Mesothelial cell of epicardium (in vitro differentiated cells): ENCODE measurements at places on chromosomes 3 and 15. TPM values are rescaled to one million over a fixed set of nuclear protein-coding genes. Genes with fewer than 3 reads are reported as not detected.

DNA sequence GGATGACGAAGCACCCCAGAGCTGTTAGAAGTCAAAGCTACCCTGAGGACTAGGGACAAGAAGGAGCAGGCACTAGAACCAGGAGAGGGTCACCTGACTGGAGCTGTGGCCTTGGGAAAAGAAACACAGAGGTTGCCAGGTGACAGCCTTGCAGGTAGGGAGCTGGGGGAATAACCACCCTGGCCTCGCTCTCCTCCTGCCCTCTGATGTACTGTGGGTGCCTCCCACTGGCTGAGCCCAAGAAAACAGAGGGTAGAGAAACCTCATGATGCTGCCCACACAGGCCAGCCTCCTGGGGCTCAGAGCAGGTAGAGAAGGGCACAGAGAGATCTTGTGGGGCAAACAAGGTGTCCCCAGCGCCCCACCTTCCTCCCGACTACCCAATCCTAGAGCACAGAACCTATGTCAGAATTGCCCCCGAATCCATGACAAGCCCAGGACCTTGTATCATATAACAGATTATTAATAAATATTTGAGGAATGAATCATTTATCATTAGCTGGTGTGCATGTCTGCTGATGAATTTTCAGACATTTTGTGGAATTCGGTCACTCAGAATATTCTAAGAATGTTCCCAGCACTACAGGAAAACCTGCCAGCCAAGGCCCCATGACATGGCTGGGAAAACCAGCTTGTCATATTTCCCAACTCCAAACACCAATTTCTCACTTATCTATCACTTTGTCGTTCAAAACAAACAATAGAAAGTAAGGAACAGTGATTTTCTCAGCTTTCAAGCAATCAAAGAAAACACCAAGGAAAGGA, 59.8 kb upstream of the MEX3B start:
- peak overlapping the region; percentile 94 for H3K27ac ChIP-seq
- DNase-seq: no peak
- no peak overlapping the region for H3K4me3 ChIP-seq
- H3K4me1 ChIP-seq: peaks cover 18% of the 10 kb centered on the region

APH1B gene
- 19.7 to 22.0 TPM (median 21.9 TPM) in 3 replicates for total RNA-seq

TM6SF1 gene
- total RNA-seq: not detected in 3 replicates

DNA sequence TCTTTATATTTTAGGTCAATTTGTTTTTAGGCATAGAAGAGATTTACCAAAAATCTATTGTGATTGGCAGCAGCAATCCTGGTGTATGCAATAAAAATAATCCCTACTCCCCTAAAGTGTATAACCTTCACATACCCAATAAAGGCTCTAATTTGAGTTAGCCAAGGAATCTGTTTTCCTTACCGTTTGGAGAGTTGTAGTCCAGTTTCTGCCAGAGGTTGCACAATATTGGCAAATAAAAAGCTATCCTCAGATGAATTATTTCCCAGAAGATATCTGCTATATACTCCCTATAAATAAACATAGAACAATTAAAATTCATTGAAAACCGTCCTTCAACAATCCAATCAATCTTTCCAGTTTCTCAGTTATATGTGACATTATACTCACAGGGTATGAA, 31.1 kb downstream of the ACKR4 start:
- no peak overlapping the region for H3K27ac ChIP-seq
- no peaks in the 10 kb centered on the region for H3K27me3 ChIP-seq
- peaks cover 17% of the 10 kb centered on the region for H3K36me3 ChIP-seq

GRCh38 chr15:29046977-29047376, 161.2 kb downstream of the APBA2 start:
- no peaks in the 10 kb centered on the region for H3K36me3 ChIP-seq
- no peaks in the 10 kb centered on the region for H3K27me3 ChIP-seq
- H3K27ac ChIP-seq: no peak overlapping the region
- DNase-seq: no peak

DNA sequence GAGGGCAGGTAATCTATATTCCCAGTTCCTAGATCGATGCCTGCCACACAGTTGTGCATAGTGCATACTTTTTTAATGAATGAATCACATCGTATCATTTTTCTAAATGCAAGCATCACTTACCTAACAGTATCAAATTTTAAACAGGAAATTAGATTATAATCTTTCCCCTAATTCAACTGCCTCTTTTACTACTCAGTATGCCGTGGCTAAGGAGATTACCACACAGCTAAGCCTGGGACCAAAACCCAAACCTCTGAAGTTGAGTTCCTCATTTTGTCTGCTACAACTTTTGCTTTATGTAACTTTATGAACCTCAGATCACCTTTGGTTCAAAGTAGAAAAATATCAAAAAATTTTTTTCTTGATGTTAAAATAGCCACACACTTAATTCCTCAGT, 53.2 kb upstream of the FNDC3B start:
- no peak overlapping the region for H3K27ac ChIP-seq
- no peaks in the 10 kb centered on the region for H3K27me3 ChIP-seq
- no peak overlapping the region for H3K4me3 ChIP-seq

DNA sequence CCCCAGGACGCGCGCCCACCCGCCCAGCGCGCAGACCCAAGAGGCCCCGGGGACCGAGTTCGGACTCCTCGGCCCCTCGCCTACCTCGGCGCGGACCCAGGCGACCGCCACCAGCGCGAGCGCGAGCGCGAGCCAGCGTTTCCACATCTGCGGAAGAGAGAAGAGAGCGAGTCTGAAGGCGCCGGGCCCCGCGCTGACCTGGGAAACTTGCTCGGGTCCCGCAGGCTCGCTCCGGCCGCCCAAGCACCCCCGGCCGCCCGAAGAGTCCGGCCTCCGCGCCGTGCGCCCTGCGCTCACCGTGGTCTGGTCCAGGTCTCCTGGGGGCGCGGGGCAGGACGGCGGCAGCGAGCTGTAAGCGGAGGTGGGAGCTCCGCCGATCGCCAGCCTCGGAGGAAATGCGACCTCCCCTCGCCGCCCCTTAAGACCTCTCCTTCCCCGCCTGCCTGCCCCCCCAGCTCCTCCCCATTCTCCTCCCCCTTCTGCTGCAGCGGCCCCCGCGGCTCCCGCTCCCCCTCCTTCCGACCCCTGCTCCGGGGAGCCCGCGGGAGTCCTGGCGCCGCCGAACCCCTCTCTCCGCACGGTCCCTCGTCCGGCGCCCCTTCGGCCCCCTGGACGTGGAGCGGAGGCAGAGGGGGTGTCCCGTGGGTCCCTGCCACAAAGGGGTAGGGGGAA, at the start of gene FSTL1:
FSTL1 (minus strand) TSS at position 393 of the 672 bp plus-strand sequence; CDS start at position 147, 246 bp downstream.
- H3K36me3 ChIP-seq: no peaks in the 10 kb centered on the region
- no peaks in the 10 kb centered on the region for H3K27me3 ChIP-seq
- peak within 1 kb of the TSS; percentile 91 for H3K4me3 ChIP-seq
- peak; percentile 82 for DNase-seq

ECE2 gene
- not detected in 3 replicates for total RNA-seq

LNP1 gene
- 4.3 to 4.9 TPM (median 4.4 TPM) in 3 replicates for total RNA-seq

DNA sequence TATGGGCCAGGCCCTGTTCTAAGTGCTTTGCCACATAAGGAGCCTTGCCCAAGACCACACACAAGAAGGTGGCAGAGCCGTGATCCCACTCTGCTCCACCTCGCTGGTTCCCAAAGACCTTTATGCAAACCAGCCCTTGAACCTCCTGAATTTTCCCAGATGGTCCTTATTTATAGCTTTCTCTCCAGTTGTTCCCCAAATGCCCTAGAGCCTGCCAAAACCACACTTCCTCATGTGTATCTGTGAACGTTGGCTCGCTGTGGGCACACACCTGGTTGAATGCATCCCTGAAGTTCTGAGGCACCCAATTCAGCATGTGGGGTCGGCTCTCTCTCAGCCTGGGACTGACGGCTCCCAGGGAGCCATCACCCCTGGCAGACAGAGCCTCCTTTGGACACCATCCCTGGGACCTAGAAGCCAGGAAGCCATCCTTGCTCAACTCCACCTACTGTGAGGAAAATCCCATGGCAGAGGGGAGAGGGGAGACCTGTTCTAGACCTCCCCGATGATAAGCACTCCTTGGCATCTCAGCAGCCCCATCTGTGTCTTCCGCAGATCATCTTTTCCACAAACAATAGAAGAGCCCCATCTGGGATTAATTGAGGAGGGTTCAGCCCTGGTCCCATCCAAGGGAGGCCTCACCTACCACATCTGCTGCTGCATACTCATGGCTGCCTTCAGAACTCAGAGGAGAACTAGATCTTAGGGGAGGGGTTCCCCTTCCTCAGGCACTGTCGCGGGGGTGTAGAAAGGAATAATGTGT, 42.3 kb upstream of the LIMD1 start:
- no peak for DNase-seq
- peaks cover 29% of the 10 kb centered on the region for H3K4me1 ChIP-seq
- peaks cover 7% of the 10 kb centered on the region for H3K36me3 ChIP-seq
- H3K27ac ChIP-seq: no peak overlapping the region
- no peak overlapping the region for H3K4me3 ChIP-seq
- no peaks in the 10 kb centered on the region for H3K27me3 ChIP-seq

GRCh38 chr3:64741341-64741740, 53.5 kb upstream of the ADAMTS9 start:
- H3K27me3 ChIP-seq: no peaks in the 10 kb centered on the region
- no peak overlapping the region for H3K4me3 ChIP-seq
- H3K27ac ChIP-seq: no peak overlapping the region
- no peaks in the 10 kb centered on the region for H3K36me3 ChIP-seq
- DNase-seq: no peak
- H3K4me1 ChIP-seq: peaks cover 38% of the 10 kb centered on the region

DNA sequence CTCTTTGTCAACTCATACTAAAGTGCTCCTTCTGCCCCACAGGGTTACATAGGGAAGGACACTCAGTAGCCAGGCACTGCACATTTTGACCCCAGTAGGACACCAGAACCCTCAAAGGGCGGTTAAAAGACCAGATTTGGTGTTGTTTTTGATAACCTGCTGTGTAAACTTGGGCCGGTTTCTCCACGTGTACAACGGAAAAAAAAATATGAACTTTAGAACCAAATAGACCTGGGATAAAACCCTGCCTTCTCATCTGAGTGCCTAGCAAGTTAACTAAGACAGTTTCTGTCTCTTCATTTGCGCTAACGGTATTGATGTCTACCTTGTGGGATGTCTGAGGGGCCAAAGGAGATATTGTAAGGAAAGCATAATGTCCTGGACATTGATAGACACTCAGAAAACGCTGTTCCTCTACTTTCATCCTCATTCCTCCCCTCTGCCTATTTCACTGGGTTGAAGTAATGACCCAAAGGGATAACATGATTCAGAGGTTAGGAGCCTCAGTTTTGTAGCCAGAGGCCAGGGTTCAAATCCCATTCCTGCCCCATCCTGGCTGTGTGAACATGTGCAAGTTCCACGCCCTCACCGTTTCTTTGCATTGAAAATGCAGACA, 155.9 kb upstream of the LPP start:
- H3K4me1 ChIP-seq: peaks cover 17% of the 10 kb centered on the region
- H3K27ac ChIP-seq: no peak overlapping the region
- H3K36me3 ChIP-seq: no peaks in the 10 kb centered on the region
- no peak for DNase-seq
- H3K27me3 ChIP-seq: no peaks in the 10 kb centered on the region
- H3K4me3 ChIP-seq: no peak overlapping the region

DNA sequence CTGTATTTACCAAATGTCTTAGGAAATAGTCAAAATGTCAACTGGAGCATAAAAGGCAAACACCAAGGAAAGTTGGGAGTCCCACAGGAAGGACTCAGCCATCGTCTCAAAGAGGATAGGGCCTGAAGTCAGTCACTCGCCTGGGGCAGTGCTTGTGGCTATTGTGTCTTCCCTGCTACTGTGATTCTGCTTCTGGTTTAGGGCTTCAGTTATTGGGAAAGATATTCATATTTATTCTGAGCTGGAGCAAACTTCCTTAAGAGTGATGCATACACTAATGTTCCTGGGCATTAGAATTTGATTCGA, 118.1 kb downstream of the EDEM1 start:
- no peak overlapping the region for H3K27ac ChIP-seq
- no peak for DNase-seq
- H3K4me1 ChIP-seq: no peaks in the 10 kb centered on the region
- no peaks in the 10 kb centered on the region for H3K27me3 ChIP-seq

- peaks cover 4% of the 10 kb centered on the region for H3K36me3 ChIP-seq
- no peak overlapping the region for H3K27ac ChIP-seq
Observed at GRCh38 chr3:102225407-102226132, 209.2 kb upstream of the ZPLD1 start.

GRCh38 chr15:90219421-90220141, 14.2 kb downstream of the CIB1 start:
- H3K27ac ChIP-seq: no peak overlapping the region
- H3K4me1 ChIP-seq: no peaks in the 10 kb centered on the region
- H3K27me3 ChIP-seq: no peaks in the 10 kb centered on the region
- peaks cover 5% of the 10 kb centered on the region for H3K36me3 ChIP-seq
- peak; percentile 61 for DNase-seq

FAM107A gene
- not detected in 3 replicates for total RNA-seq

- H3K27me3 ChIP-seq: peaks cover 13% of the 10 kb centered on the region
- H3K27ac ChIP-seq: no peak overlapping the region
- no peaks in the 10 kb centered on the region for H3K36me3 ChIP-seq
- no peak overlapping the region for H3K4me3 ChIP-seq
- no peak for DNase-seq
Observed at GRCh38 chr3:143307613-143308183, 188.1 kb downstream of the CHST2 start.

DNA sequence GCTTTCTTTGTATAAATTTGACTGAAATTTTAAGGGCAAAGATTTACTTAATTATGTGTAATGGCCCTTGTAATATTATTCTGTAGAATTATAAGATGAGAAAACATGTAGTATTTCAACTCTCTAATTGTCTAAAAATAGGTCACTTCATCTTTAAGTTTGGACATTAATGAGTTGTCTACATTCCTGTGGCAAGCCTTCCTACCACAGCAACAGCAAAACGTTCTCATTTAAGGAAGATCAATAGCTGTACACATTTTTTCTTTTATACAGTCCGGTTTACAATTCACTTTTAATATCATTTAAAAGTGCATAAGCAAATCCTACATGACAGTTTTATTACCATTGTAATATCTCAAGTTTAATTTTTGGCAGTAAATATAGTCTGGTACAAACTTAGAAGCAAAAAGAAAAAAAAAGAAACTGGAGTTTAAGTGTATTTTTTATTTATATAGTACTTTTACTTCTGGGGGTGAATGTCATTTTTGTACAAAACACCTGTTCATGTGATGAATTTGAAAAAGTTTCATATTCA, 501.8 kb downstream of the ZPLD1 start:
- H3K36me3 ChIP-seq: no peaks in the 10 kb centered on the region
- peaks cover 5% of the 10 kb centered on the region for H3K27me3 ChIP-seq
- H3K27ac ChIP-seq: no peak overlapping the region
- H3K4me3 ChIP-seq: no peak overlapping the region
- no peak for DNase-seq

DNA sequence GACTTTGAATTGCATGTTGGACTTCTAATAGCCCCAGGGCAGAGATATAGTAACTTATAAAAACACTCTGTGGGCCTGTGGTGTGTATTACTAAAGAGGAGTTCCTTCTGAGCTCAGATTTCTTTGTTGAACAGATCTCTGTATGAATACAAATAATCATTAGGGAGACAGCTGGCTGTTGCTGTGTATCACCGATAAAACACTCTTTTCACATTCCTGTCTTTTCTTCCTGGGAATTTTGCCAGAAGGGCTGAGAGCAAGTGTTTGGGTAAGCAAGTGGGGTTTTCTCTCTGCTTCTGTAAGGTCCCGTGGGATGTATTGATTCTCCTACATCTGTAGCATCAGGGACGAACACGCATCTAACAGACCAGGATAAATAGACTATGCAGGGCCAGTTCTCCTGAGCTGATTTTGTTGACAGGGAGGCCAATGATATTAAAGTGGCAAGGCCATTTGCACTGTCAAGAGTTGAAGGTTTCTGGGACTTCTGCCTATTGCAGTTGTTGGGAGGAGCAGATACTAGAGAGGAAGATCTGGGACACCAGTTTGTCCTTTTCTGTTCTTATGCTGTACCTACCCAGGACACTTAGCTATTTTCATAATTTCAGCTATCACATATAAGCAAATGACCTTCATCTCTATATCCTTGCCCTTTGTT, 225.9 kb upstream of the CD96 start:
- no peaks in the 10 kb centered on the region for H3K36me3 ChIP-seq
- H3K4me1 ChIP-seq: peaks cover 17% of the 10 kb centered on the region
- H3K4me3 ChIP-seq: no peak overlapping the region
- no peak overlapping the region for H3K27ac ChIP-seq

MGLL gene
- total RNA-seq: 2.0 to 2.5 TPM (median 2.4 TPM) in 3 replicates
